Stomach (tissue), 19 donors: ENCODE measurements at places on chromosomes 1 and 21. TPM values are rescaled to one million over a fixed set of nuclear protein-coding genes. Genes with fewer than 3 reads are reported as not detected.
A peak's percentile ranks its signal among the peaks of the same experiment; 100 is the strongest.

DNA sequence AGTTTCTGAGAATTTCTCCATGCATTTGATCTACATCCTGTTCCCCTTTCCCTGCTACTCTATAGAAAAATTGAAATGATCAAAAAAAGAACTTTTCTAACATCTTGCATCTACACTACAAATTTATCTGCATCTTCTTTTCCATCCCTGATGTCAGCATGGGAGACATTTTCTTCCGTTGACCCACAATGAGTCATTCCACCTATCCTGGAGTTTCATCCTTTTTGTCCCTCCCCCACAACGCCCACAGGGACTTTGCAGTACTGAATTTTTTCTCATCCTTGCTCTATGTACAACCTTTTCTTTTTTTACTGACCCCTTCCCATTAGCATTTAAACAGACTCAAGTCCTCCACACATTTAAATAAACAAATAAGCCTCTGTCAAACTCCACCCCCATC lies 112.2 kb upstream of the MROH9 start:
- no peaks in the 10 kb centered on the region for H3K27me3 ChIP-seq
- no peaks in the 10 kb centered on the region for H3K4me1 ChIP-seq
- no peak for DNase-seq
- no peak overlapping the region for H3K27ac ChIP-seq

GRCh38 chr21:43273016-43273707 lies 104.4 kb downstream of the CRYAA start:
- no peak for DNase-seq
- H3K27me3 ChIP-seq, result peaks cover 80% of the 10 kb centered on the region
- H3K36me3 ChIP-seq, result no peaks in the 10 kb centered on the region

Gene MAP10
- 1.6 TPM for total RNA-seq

Gene NEK2
- total RNA-seq, result 6.1 TPM

DNA sequence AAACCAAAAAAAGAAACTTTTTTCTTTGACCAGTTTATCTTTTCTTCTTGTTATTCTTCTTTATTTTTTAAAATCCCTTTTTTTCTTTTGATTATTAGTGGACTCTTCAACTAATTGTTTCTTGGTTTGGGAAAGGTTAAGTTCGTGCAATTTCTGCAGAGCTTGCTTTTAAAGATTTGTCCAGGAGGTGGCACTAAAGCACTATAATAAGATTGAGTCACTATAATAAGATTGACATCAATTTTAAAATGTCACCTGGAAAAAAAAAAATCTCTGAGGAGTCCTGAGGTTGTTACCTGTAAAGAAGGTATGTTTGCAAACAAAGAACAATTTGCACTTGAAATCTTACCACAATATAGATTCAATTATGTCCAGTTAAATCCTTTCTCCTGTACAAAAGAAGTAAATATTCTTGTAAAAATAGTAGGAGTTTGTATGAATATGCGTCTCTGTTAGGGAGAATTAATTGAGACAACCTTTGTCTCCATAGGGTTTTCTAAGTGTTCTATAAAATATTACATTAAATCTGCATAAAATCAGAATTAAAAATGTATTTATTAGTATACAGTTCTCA lies 166.7 kb downstream of the ADGRL4 start:
- peak; percentile 32 for DNase-seq
- no peaks in the 10 kb centered on the region for H3K36me3 ChIP-seq
- H3K4me1 ChIP-seq, result peaks cover 29% of the 10 kb centered on the region
- H3K4me3 ChIP-seq, result no peak overlapping the region
- H3K27ac ChIP-seq, result no peak overlapping the region

DNA sequence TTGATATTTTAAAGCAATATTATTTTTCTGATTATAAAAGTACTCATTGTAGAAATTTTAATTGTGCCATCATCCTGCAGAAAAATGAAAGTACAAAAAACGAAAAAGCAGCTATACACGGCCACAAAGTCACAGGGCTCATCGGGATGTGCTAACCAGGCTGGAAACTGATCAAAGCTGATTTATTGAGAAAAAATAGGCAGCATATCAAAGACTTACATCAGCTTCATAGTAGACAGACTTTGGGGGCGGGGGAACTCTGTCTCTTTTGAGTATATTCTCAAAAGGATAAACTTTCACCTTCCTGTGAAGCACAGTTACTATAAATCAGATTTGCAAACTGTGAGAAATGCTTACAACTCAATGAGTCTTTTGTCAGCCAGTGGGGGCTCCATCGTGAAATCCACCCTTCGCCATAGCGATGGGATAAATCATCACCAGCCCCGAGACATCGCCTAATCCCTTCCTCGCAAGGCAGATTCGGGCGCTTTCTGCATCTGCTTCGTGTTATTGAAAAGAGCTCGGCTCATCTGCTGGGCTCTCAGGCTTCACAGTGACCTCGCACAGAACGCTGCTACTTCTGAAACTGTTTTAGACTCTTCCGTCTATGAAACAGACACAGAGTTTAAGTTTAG lies 69.2 kb upstream of the ERG start:
- H3K4me1 ChIP-seq, result peaks cover 5% of the 10 kb centered on the region
- H3K36me3 ChIP-seq, result no peaks in the 10 kb centered on the region
- peak overlapping the region; percentile 7 for H3K4me3 ChIP-seq
- no peak for DNase-seq
- no peaks in the 10 kb centered on the region for H3K27me3 ChIP-seq
- H3K27ac ChIP-seq, result no peak overlapping the region

DNA sequence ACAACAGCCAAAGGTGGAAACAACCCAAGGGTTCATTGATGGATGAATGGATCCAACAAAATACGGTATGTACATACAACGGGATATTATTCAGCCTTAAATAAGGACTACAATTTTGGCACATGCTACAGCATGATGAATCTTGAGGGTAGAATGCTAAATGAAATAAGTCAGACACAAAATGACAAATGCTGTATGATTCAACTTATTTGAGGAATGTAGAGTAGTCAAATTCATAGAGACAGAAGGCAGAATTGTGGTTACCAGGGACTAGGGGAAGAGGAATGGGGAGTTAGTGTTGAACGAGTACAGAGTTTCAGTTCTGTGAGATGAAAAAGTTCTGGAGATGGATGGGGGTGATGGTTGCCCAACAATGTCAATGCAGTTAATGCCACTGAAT lies 118.0 kb upstream of the PAXBP1 start:
- no peaks in the 10 kb centered on the region for H3K36me3 ChIP-seq
- no peak for DNase-seq
- H3K27me3 ChIP-seq, result no peaks in the 10 kb centered on the region
- no peaks in the 10 kb centered on the region for H3K4me1 ChIP-seq
- H3K4me3 ChIP-seq, result no peak overlapping the region

DNA sequence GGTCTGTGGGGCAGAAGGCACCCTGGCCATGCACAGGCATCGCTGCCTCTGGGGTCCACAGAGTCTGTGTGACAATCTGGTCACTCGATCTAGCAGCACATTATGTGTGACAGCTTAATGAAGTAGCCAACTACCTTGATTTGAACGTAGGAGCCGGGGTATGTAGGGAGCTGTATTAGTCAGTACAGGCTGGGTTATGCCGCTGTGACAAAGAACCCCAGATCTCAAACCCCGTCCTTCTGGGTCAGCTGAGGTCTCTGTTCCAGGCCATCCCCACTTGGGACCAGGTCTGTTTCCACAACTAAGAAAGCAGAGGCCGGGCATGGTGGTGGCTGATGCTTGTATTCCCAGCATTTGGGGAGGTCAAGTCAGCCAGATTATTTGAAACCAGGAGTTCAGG lies 8.3 kb upstream of the ATAD3B start:
- no peak overlapping the region for H3K4me3 ChIP-seq
- H3K27me3 ChIP-seq, result no peaks in the 10 kb centered on the region
- no peak overlapping the region for H3K27ac ChIP-seq
- DNase-seq, result no peak
- H3K36me3 ChIP-seq, result no peaks in the 10 kb centered on the region

GRCh38 chr1:199083680-199084079 lies 444.8 kb downstream of the PTPRC start:
- no peak overlapping the region for H3K27ac ChIP-seq
- H3K4me3 ChIP-seq, result no peak overlapping the region
- no peak for DNase-seq

Gene VSIG8
- not detected for total RNA-seq

Gene HAPLN2
- total RNA-seq, result not detected

Gene AGT
- total RNA-seq, result 3.7 TPM

Gene DHRS3
- 54.2 TPM for total RNA-seq

Gene FPGT
- 22.8 TPM for total RNA-seq
